GM23248 (cell line): ENCODE measurements at places on chromosomes 5 and 9.
A peak's percentile ranks its signal among the peaks of the same experiment; 100 is the strongest.

DNA sequence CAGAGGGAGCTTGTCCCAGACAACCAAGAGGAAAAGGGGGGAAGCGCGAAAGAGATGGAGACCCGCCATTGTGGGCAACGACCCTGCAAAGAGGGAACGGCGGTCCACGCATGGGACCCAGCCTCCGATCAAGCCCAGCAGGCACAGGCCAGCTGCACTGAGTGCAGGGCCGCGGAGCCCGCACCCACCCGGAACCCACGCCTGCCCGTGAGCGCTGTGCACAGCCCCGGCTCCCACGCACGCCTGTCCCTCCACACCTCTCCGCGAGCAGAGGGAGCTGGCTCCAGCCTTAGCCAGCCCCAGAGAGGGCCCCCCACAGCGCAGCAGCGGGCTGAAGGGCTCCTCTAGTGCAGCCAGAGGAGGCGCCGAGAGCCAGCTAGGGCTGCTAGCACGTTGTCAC, 416.5 kb downstream of the DMRTA1 start:
- no peak for DNase-seq

GRCh38 chr5:61632064-61632463, 300.0 kb downstream of the ZSWIM6 start:
- no peak for DNase-seq

GRCh38 chr9:129185991-129186390, 7.9 kb upstream of the IER5L start:
- DNase-seq: peak; percentile 55

GRCh38 chr5:176732306-176732705, 78.1 kb upstream of the UNC5A start:
- no peak for DNase-seq

GRCh38 chr5:24681106-24681505, 36.3 kb upstream of the CDH10 start:
- DNase-seq: peak; percentile 34

DNA sequence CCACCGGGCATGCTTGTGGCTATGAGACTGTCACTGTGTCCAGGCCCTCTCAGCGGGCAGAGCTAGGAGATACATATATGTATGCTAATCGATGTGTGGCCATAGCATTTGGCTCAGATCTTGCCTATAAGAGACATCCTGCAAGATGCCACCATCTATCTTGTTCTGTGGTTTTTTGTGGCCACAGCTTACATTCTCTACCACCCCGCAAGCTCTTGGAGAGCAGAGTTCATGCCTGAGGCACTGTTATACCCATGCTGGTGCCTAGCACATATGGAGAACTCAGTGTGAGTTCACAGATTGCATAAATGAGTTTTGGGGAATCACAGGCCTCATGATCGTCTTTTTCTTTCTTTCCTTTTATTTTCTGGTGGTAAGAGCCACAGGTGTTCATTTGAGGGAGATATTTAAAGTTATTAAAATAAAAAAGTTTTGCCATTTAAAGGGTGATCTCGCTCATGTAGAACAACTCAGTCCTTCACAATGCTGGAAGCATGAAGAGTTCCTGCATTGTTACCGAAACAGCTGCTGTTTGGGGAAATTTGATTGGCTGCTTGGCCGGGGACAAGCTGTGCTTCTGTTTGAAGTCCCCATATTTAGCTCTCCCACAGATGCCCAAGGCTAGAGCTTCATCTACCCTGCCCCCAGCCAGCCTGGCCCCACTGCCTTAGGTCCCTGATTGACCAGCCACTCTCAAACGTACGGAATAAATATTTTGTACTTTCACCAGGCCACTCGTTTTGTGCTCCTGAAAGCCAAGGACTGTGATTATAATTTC, 169.2 kb upstream of the MAP1B start:
- DNase-seq: no peak

DNA sequence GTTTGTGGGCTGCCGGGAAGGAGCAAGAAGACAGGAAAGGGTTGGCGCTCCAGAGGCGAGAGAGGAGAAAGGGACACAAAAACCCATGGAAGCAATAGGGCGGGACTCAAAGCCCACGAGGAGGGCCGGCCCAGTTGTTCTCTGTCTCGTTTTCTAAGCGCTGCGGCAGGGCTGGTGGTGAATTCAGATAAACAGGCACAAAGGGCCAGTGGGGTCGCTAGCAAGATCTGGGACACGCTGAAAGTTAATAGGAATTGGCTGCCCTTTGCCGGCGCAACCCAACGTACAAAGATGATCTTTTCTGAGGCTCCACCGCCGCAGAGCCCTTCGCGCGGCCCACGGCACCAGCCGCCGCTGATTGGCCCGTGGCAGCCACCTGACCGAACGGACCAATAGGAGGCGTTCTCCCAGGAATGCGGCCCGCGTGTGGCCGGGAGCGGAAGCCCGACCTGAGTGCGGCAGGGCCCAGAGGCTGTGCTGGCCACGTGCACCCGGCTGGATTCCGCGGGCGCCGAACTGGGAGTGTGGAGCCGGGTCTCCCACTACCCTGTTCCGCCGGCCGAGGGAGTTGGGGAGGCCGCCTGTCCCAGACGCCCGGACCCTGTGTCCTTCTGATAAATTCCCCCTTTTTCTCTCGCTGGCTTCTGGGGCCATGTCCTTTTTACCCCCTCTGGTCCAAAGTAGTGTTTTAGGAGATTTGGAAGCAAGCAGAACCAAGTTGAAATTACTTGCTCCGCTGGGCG, 16.8 kb upstream of the NSD1 start:
- peak; percentile 88 for DNase-seq

DNA sequence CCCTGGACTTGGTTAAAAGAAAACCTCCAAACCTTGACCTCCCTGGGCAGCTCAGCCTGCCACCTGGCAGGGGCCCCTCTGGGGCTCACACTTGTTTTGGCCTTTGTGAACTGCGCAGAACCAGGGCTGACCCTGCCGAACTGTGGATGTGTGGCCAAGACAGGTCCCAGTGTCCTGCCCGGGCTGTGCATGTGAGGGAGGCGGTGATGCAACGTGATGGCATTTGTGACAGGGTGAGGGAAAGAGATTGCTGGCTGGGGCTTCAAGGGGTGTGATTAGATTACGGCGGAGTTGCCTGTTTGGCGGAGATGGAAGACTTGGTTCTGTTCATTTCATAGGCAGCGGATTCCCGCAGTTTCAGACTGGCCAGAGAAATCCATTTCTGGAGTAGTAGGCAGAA, 30.4 kb upstream of the NKX2-5 start:
- no peak for DNase-seq

DNA sequence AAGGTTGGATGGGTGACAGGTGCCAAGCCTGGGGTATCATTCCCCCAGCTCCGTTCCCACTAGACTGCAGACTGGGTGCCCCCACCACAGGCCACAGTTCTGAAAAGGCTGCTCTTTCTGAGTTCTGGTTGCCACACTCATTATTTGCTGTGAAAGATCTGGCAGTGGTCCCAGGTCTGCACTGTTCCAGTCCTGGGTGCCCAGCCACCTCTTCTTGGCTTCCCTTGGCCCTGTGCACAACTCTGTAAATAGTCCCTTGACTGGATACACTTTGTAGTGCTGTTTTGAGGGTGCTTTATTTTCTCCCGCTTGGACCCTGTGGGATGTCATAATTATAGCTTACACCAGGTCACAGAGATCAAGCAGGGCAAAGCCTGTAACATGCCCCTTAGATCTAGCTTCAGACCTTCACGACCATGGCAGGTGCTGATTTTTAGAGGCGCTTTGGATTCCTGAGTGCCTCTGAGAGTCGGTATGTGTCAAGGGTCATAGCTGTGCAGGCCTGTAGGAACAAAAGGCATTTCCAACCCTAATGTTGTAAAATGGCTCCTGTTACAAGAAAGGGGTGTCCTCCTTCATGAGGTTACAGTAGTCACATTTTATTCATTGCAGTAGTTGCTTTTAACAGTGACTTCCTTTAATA, 344.9 kb downstream of the ICE1 start:
- no peak for DNase-seq

DNA sequence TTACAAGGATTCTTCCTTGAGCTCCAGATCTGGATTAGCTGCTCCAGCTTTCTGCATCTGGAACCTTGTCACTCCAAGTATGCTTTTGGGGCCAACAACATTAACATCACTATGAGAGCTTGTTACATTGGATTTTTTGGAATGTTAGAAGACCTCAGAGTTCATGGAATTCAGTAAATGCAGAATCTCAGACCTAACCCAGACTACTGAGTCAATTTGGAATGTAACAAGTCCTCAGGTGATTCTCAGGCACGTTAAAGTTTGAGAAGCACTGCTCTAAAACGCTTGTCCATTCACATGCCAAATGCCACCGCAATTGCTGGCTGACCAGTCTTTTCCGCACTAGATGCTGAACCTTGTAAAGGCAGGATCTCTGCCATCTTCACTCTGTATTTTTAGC, 251.4 kb upstream of the TRIM32 start:
- no peak for DNase-seq

DNA sequence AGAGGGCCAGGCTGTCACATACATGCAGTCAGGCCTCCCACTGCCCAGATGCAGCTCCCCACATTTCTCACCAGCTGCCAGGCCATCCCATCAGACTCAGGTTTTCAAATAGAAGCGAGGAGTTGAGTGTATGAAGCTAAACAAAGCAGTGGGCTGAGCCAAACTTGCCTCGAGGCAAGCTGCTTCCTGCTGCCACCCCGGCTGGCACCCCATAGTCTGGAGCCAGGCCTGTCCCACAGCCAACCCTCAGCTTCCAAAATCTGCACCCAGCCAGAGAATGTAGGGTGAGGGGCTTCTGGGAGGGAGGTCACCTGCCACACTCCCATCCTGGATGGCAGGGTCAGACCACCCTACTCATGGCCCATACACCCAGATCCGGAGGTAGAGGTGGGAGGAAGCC, 22.3 kb upstream of the ALDH1B1 start:
- DNase-seq: no peak

DNA sequence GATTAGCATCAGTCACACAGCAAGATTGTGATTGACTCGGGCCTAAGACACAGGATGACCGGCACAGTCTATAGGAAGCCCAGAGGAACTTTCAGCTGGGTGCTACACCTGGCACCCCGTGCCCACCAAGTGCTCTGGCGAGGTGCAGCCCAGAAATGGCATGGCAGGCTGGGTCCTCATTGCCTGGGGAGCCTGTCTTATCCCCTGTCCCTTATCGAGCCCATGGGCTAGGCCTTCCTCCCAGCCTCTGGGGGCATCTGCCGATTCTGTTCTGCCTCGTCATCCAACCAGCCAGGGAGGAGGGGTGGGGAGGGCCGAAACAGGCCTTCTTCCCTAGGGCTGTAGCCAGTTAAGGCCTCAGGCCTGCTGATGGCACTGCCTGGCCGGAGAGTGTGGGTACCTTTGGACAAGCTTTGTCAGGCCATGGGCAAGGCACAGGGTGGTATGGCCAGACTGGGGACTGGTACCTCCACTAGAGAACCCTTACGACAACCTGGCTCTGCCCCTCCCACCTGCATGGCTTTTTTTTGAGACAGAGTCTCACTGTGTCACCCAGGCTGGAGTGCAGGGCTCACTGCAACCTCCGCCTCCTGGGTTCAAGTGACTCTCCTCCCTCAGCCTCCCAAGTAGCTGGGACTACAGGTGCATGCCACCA, 1.6 kb downstream of the GRK6 start:
- DNase-seq: no peak

GRCh38 chr5:126009566-126009965, 413.6 kb upstream of the GRAMD2B start:
- DNase-seq: no peak

DNA sequence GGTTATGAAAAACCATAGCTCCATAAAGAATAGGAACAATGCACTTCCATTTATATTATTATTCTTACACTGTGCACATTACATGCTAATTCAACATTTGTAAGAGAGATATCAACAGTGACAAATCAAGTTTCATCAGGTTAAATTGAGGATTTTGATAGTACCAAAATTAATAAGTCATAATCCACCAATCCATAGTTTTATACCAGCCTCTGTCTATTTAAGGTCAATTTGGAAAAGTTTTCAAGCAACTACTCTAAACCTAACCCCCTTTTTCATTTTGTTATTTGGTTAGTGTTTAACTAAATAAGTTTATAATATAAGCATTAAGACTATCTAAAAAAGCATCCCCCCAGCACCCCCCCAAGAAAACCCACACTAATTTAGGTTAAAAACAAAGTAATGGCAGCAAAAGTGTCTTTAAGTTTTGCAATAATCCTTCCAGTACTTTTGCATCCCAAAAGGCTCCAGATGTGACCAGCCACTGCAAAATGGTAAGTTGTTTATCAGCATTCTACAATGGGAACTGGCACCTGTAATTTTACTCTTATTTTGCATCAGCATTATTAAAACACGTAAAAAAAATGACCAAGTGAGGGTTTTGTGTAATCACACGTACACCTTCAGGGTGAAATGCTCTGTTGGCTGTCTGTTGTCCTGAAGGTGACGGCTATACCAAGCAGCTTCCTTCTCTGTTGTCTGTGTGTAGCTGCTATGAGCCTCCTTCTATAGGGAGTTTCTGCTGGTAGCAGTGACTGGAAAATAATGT, 36.8 kb upstream of the SSBP2 start:
- peak; percentile 60 for DNase-seq

GRCh38 chr5:1727571-1727970, 72.1 kb downstream of the MRPL36 start:
- no peak for DNase-seq

GRCh38 chr9:104386425-104387069, 117.5 kb upstream of the OR13F1 start:
- DNase-seq: peak; percentile 65

DNA sequence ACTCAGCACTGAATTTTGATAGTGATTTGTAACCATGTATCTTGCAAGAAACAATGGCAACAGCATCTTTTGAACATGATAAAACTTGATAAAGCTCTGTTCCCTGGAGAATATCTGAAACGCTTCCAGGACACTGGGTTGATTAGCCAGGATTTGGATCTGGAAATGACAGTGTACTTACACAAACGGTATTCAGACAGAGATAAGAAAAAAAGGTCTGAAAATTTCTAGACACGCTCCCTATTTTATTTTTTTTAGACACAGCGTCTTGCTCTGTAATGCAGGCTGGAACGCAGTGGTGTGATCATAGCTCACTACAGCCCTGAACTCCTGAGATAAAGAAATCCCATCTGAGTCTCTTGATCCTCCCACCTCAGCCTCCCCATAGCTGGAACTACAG, 109.0 kb downstream of the GNAQ start:
- DNase-seq: no peak

GRCh38 chr5:61953913-61954312, 352.1 kb upstream of the KIF2A start:
- DNase-seq: no peak

GRCh38 chr5:66406761-66407336, 189.3 kb upstream of the MAST4 start:
- DNase-seq: no peak

- DNase-seq: no peak
Measured at GRCh38 chr5:84362061-84362720, 22.5 kb downstream of the EDIL3 start.

DNA sequence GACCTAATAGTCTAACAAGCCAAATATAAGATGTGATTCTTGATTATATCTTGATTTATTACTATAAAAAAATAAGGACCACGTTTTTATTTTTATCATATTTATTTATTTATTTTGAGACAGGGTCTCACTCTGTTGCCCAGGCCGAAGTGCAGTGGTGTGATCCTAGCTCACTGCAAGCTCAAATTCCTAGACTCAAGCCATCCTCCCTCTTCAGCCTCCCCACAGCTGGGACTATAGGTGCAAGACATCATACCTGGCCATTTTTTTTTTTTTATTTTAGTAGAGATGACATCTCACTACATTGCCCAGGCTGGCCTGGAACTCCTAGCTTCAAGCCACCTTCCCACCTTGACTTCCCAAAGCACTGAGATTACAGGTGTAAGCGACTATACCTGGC, 61.0 kb upstream of the LARP1 start:
- DNase-seq: no peak

- DNase-seq: no peak
Measured at GRCh38 chr5:95528565-95528964, 26.2 kb downstream of the SKIC3 start.
